Mucosa of descending colon (tissue), 3 donors: ENCODE measurements at places on chromosomes 3 and 15. TPM values are rescaled to one million over a fixed set of nuclear protein-coding genes. Genes with fewer than 3 reads are reported as not detected.

Gene ECT2
- 14.8 TPM for total RNA-seq

Gene XIRP1
- 0.31 TPM for total RNA-seq

Gene CYP11A1
- 0.82 TPM for total RNA-seq

Gene ARNT2
- 11.1 TPM for total RNA-seq

Gene CSPG4
- total RNA-seq, result 7.8 TPM

Gene ABTB1
- total RNA-seq, result 48.7 TPM

Gene REC114
- total RNA-seq, result not detected

Gene PRR23E
- not detected for total RNA-seq

DNA sequence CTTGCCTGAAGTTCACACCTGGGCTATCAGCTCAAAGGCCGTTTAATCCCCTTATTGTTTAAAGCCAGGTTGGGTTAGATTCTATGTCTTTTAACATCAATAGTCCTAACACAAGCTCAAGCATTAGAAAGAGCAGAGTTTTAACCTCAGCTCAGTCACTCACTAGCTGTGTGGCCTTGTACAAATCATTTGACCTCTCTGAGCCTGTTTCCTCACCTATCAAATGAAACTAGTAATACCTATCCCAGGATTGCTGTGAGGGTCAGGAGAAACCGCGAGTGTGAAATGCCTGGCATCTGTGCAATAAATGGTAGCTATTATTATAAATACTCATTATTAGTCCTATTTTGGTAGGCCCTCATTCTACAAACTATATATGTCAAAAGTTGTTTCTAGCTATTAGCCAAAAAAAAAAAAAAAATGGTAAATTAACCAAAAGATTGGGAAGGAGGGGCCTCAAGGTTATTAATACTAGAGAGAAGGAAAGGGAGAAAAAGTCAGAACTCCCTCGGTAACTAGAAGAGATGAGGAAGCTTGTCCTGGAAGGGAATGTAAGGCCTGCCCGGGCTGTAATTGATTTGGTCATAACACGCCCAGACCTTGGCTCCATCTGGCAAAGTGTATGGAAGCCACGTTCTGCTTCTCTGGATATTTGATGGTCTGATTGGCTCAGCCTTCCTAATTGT lies 510.5 kb upstream of the PROK2 start:
- no peak for DNase-seq

DNA sequence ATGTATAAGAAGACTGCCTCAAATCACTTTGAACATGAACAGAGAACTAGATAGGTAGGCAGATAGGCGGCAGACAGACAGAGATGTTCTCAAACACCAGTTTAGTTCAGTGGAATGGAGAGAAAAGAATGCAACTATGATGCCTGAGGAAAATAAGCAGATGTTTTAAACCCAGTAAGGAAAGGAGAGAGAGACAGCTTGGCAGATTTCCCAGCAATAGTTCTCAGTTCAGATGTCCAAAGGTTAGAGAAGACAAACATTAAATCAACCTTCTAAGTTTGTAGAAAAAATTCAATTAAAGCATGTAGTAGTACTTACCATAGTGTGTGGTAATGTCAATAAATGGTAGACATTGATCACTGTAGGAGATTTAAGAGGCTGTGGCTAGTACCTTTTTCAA lies 209.6 kb upstream of the PFN2 start:
- no peak for DNase-seq

DNA sequence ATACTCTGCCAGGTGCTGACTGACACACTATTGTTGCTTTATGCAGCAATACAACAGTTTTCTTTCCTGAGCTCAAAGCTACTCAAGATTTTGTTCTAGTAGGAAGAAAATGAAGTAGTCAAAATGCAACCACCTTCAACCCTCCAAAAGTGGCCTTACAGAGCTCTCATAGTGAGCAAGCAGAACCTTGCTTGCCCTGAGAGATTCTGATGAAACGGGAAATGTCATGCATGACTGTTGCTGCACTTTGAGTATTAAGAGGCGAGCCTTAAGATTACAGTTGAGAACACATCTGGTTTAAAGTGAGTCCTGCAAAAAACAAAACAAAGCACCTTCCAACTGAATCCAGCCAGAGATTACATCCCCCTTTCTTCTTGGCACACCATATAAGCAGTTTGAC lies 29.7 kb downstream of the MINDY4B start:
- no peak for DNase-seq

DNA sequence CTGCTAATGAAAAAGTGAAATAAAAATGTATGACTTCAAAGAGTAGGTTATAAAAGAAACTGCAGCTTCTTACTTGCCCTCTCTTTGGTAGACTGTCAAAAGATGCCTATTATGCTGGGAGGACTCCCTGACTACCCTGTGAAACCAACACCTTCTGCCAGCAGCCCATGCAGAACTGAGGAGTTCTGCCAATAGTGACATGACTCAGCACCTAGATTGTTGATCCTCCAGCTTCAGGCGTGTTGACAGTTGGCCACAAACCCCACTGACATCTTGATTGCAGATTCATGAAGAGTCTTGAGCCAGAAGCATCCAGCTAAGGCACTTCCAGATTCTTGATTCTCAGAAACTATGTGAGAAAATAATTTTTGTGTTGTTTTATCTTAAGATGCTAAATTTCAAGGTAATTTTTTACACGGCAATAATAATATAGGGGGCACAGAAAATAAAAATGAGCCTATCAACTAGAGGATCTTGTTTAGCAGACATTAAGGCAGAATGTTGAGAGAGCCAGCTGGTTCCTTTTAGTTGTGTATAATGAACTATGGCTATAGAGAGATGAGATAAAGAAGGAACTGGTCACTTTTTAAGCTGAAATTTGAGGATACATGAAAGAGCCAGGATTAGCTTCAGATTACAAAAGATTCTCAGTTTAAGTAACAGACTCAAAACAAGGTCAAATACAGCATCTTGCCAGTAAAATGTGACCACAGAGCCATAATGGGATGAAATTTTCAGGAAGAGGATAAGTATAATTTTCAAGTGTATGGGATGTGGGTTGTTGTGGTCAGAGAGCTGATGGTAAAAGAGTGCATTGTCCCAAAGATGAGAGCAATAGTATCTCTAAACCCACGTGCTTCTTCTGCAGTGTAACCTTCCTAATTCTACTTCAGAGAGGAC lies 588.7 kb upstream of the CBLB start:
- peak; percentile 12 for DNase-seq

GRCh38 chr3:54079314-54079713 lies 43.0 kb upstream of the CACNA2D3 start:
- DNase-seq, result no peak

GRCh38 chr3:190125436-190126068 lies 4.9 kb upstream of the P3H2 start:
- DNase-seq, result no peak

DNA sequence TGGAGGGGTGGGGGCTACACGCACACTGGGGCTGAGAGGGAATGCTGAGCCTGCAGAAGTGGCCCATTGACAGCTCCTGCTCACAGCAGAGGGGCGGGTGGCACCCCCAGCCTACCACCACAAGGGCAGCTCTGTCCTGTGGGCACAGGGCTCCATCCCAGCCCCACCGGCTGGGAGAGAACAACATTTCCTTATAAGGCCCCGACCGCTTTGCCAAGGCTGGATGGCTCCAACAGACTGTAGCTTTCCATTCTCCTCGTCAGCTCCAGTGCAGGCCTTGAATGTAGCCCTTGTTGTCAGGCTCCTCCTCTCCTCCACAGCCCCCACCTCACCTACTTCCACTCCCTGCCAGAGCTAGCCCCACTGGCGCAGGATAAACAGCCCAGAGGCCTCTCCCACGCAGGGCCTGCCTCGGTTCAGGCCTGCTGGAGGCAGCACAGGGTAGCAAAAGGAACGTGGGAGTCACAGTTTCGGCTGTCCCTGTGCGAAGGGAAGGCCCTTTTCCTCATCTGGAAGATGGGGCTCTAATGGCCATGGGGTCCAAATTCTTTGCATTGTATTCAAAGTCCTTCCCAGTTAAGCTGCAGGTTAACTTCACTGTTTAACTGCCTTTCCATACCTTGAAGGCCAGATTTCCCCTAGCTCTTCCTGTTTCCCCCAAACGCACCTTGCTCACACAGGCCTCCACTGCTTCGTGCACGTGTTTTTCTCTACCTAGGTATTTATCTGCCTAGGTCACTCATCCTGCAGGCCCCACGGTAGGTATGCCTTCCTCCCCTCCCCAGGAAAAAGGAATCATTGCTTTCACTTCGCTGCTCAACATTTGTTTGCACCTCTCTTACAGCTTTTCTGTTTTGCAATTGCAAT lies 101.6 kb upstream of the LPP start:
- DNase-seq, result peak; percentile 53

GRCh38 chr15:69663982-69664381 lies 211.4 kb downstream of the RPLP1 start:
- DNase-seq, result no peak

- peak; percentile 73 for DNase-seq
Observed at GRCh38 chr15:92636908-92637481, 18.6 kb downstream of the FAM174B start.

- DNase-seq, result no peak
Observed at GRCh38 chr3:42056840-42057239, 34.3 kb upstream of the TRAK1 start.

GRCh38 chr15:44636976-44637375 lies 26.5 kb downstream of the SPG11 start:
- DNase-seq, result no peak

DNA sequence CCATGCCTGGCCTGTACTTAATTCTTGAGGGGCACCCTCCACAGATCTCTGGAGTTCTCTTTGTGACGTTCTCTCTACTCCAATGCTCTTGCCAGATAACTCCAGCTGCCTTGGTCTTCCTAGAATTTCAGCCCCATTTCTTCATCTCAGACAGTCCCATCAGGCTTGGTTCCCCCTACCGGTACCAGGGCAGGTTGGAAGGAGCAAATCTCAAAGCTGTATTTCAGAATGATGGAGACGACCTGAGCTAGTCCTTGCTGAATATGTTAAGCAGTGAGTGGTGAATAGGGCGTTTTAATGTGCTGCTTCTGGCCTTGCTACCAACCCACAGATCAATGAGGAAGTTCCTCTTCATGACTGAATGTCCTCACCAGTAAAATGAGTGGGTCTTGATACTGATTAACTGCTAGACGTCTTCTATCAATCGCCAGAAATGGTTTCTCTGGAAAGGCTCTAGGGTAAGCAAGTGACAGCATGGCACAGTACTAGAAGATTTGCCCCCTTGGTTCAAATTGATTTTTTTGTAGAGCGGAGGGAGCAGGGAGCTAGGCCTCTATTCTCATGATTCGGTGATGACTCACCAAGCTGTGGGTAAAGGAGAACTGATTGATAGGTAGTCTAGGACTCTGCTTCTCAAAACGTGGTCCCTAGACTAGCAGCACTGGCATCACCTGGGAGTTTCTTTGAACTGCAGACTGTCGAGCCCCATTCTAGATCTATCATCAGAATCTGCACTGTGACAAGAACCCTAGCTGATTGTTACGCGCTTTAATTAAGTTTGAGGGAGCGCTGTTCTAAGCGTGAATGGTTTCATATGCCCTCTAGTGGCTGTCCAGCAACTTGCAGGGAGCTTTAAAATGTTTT lies 67.8 kb downstream of the UBP1 start:
- DNase-seq, result peak; percentile 71

DNA sequence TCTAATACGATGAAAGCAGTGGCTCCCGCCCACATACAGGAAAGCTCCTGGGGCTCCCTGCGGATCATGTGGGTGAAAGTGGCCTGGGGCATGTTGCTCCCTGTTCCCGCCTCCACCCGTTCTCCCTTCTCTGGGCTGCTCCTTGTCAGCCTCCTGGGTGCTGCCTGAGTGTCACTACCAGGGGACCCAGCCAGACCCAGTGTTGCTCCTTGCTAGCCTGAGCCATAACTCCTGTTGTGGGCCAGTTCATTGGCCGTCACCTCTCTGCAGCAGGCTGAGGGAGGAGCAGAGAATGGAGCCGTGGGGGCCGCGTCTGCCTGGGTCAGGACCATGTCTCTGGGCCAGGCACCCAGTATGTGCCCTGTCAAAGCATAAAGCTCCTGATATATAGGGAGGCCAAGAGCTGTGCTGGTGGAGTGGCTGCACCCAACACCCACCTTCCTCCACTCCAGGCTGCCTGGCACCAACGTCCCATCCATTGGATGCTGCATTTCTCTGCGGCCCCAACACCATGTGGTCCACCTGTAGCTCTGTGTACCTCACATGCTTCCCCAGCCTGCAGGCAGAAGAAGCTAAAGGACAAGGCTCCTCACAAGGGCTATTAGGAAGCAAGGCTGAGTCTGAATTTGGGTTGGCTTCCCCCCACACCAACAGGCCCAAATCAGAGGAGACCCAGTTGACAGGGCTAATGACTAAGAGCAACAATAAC lies 40.5 kb downstream of the KLF13 start:
- no peak for DNase-seq

DNA sequence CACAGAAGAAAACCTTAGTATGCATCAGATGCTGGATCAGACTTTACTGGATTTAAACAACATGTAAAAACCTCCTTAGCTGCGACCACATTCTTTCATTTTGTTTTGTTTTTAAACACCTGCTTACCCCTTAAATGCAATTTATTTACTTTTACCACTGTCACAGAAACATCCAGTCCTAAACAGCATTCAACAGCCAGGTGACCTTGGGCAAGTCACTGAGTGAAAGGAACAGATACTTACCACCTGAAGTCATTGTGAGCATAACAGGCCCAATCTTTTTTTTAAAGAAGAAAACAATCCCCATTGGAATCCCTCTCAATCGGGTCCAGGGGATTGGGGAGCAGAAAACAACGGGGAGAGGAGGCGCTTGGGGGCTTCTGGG lies 390 bp downstream of the STARD5 start:
- no peak for DNase-seq

- DNase-seq, result no peak
Observed at GRCh38 chr15:94743668-94744067, 512.3 kb downstream of the MCTP2 start.
